HCT116 (cell line): ENCODE measurements at places on chromosomes 1 and 21.

DNA sequence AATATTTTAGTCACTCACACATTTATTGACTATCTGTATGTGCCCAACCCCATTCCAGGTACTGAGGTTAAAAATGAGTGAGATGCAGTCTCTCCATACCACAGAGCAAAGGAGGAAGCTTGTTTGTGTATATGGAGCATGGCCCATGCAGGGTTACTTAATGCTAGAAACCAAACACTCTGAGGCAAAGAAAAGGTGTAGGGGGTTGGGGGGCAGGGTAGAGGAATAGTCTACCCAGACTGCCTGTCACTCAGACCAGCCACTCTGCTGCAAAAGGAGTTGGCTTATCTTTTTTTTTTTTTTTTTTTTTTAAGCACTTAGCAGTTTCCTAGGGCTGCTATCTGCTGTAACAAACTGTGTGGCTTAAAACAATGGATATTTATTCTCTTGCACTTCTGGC, 19.8 kb downstream of the PGM1 start:
- DNase-seq: no peak

GRCh38 chr1:110174961-110175360, 24.7 kb downstream of the SLC6A17 start:
- DNase-seq: no peak

- DNase-seq: peak; percentile 47
Observed at GRCh38 chr1:224644553-224645154, 28.5 kb downstream of the CNIH3 start.

DNA sequence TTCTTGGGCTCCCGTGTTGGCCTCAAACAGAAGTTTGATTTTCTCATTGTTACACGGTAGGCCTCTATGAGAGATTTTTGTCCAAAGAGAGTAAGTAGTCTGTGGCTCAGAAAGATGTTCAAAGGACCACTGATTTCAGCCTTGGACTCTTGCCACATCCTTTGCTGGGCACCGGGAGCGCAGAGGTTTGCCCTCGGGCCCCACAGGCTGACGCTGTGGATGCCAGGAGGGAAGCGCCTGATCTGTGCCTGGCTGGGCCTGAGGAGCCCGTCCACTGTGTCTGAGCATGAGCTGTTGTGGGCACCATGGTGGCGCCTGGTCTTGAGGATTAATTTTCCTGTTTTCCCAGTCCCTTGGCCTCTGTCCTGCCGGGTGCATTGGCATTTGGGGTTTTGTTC, 52.3 kb downstream of the PCNT start:
- no peak for DNase-seq

- DNase-seq: no peak
Observed at GRCh38 chr21:22728091-22728490, 1729.9 kb downstream of the NCAM2 start.

- DNase-seq: no peak
Observed at GRCh38 chr1:11746092-11746491, 10.2 kb downstream of the AGTRAP start.

GRCh38 chr1:33392639-33393038, 38.3 kb downstream of the PHC2 start:
- no peak for DNase-seq

GRCh38 chr1:46642115-46642680, 25.6 kb upstream of the MOB3C start:
- no peak for DNase-seq

DNA sequence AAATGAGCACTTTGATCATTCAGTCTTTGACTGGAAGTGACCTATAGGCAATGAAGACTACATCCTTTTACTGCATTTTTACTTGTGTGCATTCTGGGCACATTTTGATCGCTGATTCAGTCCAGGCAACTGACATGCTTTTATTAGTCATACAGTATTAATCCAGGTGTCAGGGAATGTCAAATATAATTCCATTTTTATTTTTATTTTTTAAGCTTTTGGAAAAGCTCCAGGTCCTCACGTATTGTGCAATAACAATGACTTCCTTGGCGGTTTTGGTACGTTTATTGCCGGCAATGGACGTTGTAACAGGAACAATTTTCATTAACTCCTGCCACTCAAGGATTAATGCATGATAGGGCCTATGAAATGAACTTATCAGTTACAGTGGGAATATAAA, 302.6 kb upstream of the PTBP2 start:
- DNase-seq: no peak

DNA sequence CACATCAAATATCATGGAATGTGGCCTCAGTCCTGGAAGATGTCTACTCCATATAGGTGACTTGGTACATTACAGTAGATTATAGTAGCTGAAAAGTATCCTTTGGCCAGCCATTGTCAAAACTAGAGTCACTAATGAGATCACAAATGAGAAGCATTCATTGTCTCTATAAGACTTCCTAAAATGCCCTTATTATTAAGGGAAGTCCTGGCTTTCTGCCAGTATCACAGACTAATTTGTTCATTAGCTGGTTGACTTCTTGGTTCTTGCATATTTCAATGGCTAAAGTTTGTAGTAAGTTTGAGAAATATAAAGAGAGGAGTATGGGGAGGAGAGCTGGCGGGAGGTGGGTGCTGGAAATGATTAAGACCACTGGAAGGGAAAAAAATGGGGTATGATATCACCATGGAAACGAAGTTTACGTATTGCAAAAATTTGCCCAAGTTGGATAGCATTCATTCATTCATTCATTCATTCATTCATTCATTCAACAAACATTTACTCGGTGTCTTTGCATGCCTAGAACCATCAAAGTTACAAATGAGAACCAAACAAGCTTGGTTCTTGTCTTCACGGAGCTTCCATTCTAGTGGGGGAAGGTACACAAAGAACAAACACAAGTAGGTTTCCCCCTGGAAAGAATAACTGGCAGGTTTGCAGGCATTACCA, 11.7 kb upstream of the B3GALNT2 start:
- DNase-seq: no peak

GRCh38 chr1:225480825-225481434, 53.1 kb upstream of the LBR start:
- DNase-seq: peak; percentile 38

DNA sequence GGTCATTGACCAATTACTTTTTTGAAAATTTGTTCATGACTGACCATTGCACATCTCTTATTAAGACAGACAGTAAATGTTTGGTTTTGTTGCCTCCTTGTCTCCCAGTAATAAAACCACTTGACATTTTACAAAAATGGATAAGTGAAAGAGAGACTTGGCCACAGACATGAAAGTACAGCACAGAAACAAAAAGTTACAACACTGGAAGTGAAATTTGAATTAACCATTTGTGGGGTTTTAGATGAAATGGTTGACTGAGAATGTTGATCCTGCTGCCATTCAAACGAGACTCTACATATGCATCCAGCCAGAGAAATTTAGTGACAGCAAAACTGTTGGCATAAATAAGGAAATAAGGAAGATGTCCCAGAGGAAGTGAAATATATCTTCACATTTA, 79.3 kb upstream of the B3GALT2 start:
- DNase-seq: no peak

DNA sequence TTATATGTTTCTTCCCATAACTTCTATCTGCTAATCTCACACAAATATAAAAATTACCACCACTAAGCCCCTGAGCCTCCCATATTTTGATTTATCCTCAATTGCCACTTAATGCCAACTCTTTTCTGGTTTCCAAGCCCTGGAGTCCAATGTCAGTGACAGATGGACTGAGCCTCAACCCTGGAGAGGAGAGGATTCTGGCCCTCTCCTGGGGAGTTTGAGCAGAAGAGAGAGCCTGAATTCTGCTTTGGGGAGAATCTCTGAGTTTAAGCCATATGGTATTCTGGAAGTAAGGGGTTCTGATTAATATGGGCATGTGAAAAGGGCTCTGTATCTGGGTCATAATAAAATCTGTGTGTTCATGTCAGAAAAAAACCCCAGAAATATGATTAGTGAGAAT, 8.5 kb downstream of the CADM3 start:
- DNase-seq: no peak

DNA sequence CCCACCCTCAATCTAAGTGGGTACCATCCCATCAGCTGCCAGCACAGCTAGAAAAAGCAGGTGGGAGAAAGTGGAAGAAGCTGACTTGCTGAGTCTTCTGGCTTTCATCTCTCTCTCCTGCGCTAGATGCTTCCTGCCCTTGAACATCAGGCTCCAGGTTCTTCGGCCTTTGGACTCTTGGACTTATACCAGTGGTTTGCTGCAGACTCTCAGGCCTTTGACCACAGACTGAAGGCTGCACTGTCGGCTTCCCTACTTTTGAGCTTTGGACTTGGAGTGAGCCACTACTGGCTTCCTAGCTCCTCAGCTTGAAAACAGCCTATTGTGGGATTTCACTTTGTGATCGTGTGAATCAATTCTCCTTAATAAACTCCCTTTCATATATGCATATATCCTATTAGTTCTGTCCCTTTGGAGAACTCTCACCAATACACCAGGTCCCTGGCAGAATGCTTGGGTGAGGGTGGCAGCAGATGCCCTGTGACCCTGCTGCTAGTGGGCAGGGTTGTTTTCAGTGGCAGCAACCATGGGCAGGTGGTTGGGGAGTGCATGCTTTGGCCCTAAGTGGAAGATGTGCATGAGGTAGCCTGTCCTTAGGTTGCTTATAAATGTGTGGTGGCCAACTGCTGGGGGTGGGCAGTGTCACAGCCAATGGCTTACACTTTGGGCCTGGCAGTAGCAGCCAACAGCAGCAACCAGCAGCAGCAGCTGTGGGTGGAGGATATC, 10.8 kb upstream of the ADAM30 start:
- DNase-seq: no peak
